Stimulated activated CD4-positive, alpha-beta T cell treated with anti-CD3 and anti-CD28 coated beads, Interleukin-1b, Interleukin-23, amount 100 ng/mL, for 24 hours (primary cell): ENCODE measurements at places on chromosomes 16 and 17.
A peak's percentile ranks its signal among the peaks of the same experiment; 100 is the strongest.

DNA sequence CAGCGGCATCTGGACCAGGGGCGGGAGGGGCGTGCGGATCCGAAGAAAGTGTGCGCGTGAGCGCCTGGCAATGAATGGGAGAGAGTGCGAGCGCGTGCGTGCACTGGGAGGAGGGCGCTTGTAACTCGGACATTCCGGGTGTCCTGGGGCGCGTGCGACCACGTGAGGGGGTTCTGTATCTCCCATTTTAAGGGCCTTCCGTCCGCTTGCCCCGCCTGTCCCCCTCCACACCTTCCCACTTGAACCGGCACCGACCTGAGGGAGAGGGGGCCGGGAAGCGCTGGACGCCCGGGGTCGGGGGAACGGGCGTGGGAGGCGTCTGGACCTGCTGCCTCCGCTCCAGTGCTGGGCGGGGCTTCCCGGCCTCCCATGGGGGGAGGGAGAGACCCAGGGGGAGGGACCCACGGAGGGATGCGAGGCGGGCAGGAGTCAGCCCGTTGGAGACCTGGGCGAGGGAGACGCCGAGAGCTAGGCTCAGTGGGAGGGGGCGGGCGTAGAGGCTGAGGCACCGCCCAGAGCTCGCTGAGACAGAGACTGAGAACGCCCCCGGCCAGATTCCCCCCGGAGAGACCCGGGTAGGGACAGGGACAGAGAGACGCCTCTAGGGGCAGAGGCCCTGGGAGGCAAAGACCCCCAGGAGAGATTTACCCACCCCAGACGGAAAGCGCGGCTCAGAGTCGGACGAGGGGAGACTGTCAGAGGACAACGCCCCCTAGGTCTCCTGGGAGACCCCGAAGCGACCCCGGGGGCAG, at the start of gene KREMEN2:
Gene KREMEN2 (plus strand): TSS at position 553 of the 752 bp plus-strand sequence. CDS start 246 bp downstream, outside the sequence.
- no peak for DNase-seq

DNA sequence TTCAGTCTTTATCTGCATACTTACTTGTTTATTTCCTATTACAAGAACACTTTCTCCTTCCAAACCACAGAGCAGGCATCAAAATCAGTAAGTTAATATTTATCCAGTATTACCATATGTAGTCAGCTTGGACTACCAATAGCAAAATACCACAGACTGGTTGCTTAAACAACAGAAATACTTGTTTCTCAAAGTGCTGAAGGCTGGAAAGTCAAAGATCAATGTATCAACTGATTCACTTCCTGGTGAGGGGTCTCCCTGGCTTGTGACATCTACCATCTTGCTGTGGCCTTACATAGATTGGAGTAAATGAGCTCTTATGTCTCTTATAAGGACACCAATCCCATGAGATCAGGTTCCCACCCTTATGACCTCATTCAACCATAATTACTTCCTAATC, 2.6 kb downstream of the STXBP4 start:
- DNase-seq, result no peak

GRCh38 chr16:25771812-25772568, 80.2 kb downstream of the HS3ST4 start:
- DNase-seq, result no peak

DNA sequence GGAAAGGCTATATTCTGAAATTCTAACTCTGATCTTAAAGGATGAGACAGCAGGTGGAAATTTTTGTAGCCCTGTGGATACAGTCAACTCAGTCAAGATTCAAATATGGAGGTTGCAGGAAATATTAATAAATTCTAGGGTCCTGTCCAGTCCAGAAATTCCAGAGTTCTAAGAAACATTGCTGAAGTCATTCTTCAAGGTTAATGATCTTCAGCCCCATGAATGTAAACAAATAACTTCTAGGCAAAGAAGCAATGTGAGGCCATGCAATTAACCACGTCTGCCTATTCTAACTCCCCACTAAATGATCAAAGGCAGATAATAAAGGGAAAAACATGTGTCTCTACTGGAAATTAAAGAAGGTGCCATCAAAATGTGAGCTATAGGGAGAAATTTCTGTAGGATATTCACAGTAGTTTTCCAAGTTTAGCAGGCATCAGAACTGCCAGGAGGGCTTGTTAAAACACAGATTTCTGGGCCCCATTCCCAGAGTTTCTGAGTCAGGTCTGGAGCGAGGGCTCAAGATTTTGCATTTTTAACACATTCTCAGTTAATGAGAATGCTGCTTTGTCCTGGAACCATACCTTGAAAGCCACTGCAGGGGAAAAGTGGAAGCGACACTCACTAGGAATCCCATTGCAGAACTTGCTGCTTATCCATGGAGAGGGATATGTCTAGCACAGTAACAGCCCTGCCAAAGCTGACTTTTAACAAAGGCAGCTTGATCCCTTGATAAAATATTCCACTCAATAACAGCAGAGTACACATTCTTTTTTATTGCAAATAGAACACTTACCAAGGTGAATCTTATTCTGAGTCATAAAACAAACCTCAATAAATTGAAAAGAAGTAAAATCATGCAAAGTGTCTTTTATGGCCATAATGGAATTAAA, 61.8 kb downstream of the DNAH3 start:
- DNase-seq, result no peak

DNA sequence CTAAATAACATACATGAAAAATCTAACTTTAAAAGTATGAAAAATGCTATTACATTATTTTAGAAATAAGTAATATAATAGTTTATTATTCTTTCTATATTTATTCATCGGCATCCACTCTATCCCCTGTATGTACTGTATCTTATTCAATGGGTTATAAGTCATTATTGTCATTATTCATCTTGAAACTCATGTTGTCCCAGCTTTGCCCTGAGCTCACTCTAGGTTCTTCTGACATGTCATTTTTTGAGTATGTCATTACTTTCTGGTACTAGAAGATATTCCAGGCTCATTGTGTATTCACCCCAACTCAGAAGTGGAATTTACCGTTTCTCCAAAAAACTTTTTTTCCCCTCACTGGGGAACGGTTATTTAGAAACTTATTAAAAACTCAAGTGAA, 53.0 kb upstream of the MNT start:
- no peak for DNase-seq

DNA sequence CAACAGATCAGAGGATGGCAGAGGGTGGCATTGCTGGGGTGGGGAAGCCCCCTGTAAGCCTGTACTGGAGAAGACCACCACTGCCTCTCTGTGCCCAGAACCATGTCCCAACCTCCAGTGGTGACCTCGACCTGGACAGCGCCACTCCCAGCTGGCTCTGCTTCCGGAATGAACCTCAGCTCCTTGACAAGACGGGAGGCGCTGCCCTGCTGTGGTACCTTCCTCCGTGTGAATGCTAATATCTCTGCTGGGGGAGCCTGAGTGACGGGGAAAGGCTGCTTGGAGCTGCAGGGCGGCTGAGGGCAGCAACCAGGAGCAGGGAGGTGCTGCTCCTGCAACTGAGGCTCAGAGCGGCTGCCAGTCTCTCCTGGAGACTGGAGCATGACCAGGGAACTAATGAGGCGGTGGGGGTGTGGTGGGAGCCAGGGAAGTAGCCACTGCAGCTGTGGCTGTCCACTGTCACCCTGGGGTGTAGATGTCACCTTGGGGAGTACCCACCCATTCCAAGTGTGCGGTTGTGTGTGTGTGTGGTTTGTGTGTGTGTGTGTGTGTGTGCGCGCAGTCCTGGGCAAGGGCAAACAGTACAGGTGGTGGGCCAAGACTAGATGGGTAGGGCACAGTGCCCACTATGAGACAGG, 6.2 kb downstream of the PRCD start:
- no peak for DNase-seq

GRCh38 chr17:44548376-44549230, 8.7 kb upstream of the FZD2 start:
- DNase-seq, result no peak

DNA sequence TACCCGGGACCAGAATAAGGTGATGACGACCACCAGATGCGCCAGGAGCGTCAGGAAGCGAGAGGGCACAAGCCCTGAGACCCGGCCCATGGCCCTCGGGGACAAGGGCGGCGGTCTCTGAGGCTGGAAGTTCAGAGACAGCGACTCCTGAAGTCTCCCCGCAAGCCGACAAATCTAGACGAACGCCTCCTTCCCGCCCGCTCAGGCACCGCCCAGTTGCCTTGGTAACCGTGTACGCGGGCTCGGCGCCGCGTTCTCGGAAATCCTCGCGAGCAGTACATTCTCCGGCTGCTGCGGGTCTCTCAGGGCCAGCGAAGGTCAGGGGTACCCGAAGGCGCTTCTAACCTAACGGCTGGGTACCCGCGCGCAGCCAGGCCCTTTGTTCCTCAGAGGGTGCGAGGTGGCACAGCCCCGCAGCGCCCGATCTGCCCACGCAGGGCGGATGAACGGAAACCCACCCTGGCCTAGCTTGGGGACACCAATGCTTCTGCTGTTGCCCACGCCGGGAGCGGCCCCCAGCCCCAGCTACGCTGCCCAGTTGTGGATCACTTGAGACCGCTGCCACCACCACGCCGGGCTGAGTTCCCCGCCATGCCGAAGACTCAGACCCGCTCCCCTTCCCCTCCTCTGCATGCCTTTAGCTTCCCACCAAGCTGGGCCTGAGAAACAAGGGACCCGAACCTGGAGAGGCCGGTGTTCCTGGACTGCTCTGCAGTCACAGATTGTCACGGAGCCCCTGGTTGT, at the start of gene TMEM107:
Gene TMEM107 (minus strand): TSS at position 184 of the 744 bp plus-strand sequence. CDS start 94 bp downstream, at position 90.
- DNase-seq, result peak; percentile 81

DNA sequence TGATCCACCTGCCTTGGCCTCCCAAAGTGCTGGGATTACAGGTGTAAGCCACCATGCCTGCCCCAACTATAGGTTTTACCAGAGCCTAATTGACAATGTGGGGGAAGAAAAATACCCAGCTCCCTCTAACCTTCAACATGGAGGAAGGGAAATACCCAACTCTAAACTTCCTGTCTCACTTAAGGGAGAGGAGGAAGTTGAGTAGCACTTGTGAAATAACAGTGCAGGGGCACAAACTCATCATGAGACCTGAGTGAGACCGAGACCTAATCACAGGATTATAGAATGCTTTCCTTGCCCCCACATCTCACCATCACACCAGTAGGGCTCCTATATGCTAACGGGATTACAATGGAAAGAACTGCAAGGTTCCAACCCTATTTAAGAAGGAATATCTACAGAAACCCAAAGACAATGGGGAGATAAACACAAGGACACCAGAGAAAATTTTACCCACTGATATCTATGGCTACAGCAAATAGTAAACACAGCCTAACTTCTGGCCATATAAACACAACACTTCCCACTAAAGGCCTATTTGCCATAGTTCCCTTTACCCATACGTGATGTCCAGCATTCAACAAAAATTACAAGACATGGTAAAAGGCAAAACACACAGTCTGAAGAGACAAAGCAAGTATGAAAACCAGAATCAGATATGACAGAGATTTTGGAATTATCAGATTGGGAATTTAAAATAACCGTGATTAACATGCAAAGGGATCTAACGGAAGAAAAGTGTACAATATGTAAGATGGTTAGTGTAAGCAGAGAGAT, 26.9 kb downstream of the OR3A1 start:
- no peak for DNase-seq

DNA sequence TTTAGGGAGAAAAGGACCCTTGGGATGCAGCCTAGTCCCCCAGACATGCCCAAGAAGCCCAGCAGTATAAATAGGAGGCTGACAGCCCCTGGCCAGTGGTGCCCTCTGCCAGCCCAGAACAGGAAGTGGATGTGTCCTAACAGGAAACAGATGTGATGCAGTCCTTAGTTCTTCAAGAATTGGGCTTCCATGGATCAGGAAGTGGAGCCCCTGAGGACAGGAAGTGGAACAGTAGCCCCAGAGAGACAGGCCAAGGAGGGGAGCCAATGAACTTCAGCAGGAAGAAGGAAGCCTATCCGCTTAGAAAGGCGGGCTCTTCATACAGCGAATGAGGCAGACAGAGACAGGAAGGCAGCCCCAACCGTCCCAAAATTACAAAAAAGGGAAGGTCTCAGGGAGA, 7.2 kb downstream of the CTF1 start:
- no peak for DNase-seq

- no peak for DNase-seq
These were observed 90.1 kb upstream of the GSE1 start for GRCh38 chr16:85522842-85523601.

- DNase-seq, result no peak
These were observed 91.1 kb downstream of the NLK start for GRCh38 chr17:28133562-28133970.

DNA sequence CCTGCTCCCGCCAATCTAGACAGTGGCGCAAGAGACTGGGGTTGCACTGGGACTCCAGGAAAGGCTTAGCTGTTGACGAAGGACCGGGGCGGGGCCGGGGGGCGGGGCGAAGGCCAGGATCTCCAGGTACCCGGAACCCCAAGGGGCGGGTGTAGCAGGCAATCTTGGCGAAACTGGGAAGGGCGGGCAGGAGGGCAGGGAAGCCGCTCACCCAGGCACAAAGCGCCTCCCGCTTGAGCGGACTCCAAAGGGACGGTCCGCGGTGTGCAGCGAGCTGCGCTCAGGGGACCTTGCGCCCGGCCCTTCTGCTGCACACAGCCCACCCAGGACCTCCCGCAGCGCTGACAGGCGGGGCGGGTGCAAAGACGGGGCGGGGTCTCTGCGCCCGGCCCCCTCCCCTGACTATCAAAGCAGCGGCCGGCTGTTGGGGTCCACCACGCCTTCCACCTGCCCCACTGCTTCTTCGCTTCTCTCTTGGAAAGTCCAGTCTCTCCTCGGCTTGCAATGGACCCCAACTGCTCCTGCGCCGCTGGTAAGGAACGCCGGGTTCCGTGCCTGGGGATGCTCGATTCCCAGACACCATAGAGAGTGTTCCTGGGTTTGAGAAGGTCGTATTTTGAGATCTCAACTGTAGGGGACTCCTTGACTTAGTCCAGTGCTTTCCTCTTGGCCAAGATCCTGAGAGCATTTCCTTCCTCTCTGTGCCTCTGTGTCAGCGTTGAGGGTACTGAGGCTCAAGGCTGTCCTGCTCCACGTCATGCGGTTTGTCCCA, at the start of gene MT1F:
Gene MT1F (plus strand): TSS at position 405 of the 772 bp plus-strand sequence. CDS start 100 bp downstream, at position 505.
- no peak for DNase-seq

GRCh38 chr17:74631468-74632450, 8.2 kb upstream of the CD300E start:
- no peak for DNase-seq

- no peak for DNase-seq
These were observed 31.8 kb downstream of the MRPS23 start for GRCh38 chr17:57818066-57818465.

- no peak for DNase-seq
These were observed 199.8 kb downstream of the CYB561 start for GRCh38 chr17:63246344-63246743.

DNA sequence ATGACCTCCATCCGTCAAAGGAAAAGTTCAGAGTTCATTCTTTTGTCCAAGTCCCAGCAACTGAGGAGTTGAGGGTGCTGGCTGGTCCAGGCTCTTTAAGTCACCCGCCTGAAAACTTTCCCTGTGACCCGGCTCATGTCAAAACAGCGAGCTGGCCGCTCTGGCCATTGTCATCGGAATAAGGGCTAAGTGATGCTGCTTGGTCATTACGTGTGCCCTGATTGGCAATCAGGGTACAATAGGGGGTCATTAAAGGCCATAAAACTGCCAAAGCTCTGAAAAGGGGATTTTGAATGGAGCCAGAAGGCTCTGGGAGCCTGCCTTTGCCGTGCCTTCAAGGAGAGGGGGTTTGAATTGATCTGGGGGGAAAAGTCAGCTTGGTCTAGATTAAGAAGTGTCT, 88.5 kb upstream of the IRX3 start:
- no peak for DNase-seq

- DNase-seq, result no peak
These were observed 270.8 kb upstream of the CDH5 start for GRCh38 chr16:66095676-66096075.
